ENCODE measurements at places on chromosomes 6 and 20.

DNA sequence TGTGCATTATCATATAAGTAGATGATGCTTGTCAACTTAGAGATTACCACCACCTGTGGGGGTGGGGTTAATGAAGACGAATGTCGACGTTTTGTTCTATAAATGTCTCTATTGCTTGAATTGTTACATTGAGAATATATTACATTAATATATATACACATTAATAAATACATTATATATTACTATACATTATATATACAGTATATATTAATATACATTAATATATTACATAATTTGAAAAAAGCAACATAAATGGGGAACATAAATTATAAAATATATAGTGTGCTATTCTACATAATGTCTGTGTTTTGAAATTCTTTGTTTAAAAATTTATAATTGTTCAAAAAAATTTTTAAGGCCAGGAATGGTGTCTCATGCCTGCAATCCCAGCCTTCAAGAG is 81.1 kb downstream of the ALDH8A1 start:
- DNase-seq = no peak

DNA sequence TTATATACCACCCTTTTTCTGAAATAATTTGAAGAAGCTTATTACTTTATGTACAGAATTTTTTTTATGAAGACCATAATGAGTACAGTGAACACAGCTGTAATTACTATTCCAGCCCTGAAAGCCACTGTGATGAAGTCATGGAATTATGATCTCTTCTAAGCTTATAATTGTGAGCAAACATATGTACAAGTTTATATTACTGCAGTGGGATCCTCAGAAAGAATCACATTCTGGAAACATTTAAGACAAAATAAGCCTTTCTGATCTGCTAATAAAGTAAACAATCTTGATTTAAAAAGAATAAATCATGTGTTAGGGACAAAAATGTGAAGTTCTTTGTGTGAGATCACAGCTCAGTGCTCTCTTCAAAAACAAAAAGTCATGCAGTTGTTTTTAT is 560.4 kb downstream of the CD109 start:
- peak; percentile 43 for DNase-seq

DNA sequence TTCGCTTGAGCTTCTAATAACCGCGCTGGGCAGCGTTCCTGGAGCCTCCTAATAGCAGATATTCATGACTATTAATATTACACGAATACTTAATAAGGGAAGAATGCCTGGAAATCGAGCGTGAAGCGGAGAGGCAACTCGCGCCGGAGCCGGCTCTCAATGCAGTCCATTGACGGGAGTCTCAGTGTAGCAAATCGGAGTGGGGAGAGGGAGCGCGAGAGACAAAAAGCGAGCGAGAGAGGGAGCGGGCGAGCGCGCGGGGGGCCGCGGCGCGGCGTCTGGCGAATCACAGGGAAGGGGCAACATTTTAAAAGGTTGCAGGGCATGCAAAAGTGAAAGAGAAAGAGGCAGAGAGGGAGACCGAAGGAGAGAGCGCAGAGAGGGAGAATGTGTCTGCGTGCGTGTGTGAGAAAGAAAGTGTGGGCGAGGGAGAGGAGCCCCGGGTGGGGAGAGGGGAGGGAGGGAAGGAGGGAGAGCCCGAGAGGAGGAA is 2.9 kb downstream of the TFAP2A start:
- no peak for DNase-seq

DNA sequence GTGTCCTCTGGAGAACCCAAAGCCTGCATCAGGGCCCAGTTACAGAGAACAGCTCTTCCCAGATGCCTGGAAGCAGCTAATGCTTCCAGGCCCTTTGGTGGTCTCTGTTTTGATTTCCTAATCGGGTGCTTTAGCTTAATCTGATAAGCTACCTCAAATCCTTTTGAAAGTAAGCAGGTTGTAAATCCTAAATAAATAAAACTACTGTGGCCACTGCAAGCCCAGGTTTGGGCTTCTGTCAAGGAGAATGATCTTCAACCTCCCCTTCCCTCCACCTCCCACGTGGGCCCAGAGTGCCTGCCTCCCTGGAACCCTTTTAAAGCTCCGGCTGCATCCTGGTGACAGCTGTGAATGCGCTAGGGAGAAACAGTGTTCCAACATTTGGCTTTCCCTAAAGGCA is 25.2 kb upstream of the FYN start:
- DNase-seq = no peak

- DNase-seq = no peak
Measured at GRCh38 chr6:138538390-138539031, 39.2 kb upstream of the NHSL1 start.

DNA sequence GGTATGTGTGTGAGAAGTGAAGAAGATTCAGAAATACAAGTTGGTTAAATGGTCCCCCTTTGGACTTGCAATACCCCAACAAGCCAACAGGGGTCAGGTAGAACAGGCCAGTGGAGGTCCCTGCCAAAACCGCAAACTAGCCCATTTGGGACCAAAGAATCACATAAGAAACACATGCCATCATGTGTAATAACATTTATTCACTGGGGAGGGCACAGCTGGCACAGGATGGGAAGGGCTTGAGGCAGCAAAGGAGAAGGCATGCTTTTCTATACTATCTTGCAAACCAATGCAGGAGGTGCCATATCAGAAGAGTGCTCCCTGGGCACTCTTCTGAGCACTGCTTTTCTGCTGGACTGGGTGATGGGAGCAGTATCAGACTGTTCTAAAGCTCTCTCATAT is 116.1 kb upstream of the TRAF3IP2 start:
- DNase-seq = no peak

- no peak for DNase-seq
Measured at GRCh38 chr6:47375426-47375825, 65.7 kb upstream of the TNFRSF21 start.

DNA sequence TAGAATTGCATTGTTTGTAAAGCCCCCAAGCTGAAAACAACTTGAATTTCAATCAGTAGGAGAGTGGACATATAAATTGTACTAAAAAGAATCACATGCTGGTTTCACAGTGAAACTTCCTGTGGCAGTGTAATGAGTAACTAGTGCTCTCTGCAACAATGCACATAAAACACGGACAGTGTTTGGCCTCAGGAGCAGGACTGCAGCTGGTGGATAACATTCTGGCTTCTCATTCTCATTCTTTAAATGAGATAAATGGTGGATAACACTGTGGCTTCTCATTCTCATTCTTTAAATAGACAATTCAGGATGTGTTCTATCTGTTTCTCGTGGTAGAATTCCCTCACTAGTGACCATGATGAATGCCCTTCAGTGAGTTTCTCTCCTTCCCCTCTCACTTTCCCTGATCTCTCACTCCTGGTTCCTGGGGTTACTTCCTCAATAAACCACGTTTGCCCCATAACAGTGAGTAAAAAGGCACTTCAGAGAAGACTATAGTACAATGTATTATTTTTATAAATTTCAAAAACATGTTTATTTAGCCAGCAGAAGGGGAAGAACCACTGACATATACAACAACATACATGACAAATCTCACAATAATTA is 59.9 kb downstream of the SLC22A2 start:
- no peak for DNase-seq

DNA sequence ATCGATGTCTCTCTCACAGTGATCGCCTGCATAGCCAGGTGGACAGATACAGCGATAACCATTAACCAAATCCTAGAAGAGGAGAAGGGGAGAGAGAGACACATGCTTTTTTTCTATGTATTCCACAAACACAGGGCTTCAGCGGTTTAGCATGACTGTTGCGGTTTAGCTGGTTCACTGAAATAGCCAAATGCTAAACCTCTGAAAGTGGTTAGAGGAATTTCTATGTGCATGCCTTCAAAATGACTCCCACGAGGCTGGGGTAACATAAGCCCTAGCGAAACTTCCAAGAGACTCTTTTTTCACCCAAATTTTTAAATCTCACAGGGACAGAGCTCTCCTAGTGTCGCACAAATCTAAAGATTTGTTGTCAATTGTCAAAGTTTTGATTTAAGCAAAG is 25.1 kb downstream of the JAG1 start:
- DNase-seq = no peak

DNA sequence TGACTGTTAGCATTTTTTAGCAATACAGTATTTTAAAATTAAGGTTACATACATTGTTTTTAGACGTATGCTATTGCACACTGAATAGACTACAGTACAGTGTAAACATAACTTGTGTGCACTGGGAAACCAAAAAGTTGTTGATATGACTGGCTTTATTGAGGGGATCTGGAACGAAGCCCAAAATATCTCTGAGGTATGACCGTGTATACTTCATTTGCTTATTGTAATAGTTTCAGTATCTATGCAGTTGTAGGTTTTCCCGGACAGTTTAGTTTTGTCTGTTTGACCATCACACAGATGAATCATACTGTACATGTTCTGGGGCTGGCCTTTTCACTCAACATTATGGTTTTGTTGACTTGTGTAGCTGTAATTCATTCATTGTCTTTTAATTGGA is 6.9 kb upstream of the ZBTB12 start:
- DNase-seq = no peak

DNA sequence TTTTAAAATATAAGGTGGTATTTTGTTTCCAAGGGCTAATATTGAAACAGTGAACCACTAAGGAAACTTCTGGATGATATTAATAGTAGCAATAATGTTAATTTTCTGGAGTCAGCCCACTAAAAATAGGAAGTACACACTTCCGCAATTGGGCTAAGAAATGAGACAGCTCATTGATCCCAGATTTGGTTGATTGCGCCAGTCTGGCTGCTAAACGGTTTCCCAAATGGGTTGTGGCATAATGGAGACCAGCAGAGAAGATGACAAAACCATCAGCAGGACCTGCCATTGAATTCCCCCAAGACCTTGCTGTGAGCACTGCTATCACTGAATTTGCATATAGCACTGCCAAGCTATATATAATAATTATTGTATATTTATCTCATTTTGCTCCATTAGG is 71.2 kb upstream of the SGK1 start:
- DNase-seq = no peak

DNA sequence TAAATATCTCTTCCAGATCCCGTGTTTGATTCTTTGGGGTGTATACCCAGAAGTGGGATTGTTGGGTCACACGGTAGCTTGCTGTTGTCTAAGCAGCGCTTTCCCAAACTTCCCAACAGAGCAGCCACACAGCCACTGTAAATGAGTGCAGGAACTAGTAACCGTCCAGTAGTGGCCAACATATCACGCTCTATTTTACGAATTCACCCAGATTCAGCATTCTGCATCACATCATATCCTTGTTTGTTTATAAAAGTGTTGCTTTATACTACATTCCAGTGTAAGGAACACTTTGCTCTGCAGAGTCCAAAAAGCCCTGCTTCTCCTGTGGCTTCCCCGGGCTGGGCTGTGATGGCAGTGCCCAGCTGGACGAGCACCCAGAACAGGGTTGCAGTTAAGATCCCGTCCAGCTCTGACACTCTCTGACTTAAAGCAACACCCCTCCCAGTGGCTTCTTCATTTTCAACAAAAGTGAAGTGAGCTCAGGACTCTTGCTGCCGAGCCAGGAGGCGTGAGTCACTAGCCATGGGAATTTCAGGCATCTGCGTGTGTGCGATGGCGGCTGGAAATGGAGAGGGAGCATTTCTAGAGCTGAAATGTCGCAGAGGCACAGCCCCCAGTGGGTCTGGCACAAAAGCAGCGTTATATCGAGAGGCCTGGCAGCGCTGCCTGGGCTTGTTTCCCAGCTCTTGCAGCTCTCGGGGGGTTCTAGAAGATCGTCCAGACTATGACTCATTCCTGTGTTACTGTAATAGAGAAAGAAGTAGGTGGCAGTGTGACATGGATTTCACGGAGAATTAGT is 216.3 kb upstream of the ECI2 start:
- peak; percentile 79 for DNase-seq

DNA sequence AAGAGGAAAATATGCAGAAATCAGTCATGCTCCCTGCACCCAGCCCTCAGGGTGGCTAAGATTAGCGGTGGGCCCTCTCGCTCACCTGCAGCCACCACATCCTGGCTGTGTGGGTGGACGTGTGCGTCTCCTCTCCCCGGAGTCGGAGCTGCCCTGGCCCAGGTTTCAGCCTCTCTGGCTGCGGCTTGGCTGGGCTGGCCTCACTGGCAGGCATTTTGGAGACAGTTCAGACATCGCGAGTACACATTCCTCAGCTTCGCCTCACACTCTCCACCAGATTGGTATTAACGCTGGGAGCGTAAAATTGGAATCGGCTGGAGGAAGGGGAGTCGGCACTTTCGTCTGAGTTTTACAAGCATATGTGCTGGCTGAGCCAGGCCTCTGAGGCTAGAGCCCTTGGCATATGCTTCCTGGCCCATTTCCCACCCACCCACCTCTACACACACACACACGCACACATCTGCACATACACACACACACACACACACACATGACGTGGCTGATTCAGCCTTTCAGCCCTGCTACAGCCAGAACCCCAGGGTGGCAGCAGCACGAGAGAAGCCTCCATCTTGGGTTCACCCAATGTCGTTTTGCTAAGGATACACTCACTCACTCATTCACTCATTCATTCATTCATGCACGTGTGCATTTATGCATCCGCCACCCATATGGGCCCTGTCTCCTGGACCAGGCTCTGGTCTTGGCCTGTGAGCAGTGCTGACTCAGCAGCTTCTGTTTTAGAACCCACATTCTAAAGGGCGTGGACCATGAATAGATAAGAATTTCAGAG is 42.9 kb downstream of the BCAS4 start:
- peak; percentile 58 for DNase-seq

DNA sequence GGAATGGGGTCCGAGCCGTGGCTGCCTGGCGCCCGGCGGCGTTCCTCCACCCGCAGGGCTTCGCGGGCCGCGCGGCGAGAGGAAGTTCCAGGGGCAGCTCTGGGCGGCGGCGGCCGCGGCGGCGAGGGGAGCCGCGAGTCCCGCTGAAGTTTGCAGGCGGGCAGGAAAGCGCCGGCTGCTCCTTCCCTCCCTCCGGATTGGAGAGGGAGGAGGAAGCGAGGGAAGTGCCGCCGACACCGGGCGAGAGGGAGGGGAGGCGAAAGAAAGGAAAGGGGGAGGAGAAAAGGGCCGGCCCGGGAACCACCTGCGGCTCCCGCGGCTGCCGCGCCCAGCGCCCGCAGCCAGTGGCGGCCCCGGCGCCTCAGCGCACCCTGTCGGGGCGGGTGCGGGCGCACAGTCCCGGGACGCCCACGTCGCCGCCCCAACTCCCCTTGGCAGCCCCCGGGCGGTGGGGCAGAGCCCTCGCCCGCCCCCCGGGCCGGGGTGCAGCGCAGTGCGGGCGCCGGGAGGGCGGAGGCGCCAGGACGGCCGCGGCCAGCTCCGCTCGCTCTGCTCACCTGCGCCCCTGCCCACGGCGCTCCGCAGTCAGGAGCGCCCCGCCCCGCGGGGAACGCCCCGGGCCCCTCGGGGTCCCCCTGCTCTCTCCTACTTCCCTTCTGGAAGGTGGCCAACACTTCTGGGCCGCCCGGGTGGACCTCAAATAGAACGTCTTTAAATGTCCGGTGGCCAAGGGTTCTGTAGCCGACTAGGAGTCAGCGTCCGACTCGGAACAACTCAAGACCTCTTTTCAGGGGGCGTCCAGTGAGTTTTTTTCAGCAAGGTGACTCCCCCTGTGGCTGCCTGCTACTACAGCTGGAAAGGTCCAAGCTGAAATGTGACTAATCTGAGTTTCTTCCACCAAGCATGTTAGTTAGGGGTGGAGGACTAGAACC is 80.3 kb upstream of the CCDC28A start:
- peak; percentile 55 for DNase-seq

DNA sequence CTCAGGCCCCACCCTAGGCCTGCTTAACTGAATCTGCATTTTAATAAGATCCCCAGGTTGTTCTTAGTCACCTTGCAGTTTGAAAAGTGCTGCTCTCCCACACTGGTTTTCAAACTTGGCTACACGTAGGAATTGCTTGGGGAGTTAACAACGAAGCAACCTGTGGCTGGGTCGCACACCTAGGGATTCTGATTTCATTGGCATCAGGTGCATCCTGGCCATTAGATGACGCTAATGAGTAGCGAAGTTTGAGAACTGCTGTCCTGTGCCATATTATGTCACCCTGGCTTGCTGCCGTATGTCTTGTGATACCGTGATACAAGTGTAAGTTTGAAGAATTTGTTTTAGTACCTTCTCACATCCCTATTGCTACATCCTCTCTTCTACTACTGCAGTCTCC is 28.2 kb upstream of the FUCA2 start:
- DNase-seq = no peak

Data from hindlimb muscle (tissue), 1 donor.